Mammary microvascular endothelial cell (primary cell): ENCODE measurements at places on chromosomes 7 and 10. TPM values are rescaled to one million over a fixed set of nuclear protein-coding genes. Genes with fewer than 3 reads are reported as not detected.

The NEUROG3 gene
- not detected in 2 replicates for total RNA-seq

The MALRD1 gene
- total RNA-seq: not detected in 2 replicates

The RBM48 gene
- total RNA-seq: 6.5 and 6.8 TPM in 2 replicates

The TFR2 gene
- under 0.01 and 0.44 TPM in 2 replicates for total RNA-seq

The ASB15 gene
- total RNA-seq: not detected in 2 replicates

The MEOX2 gene
- 28.0 and 34.8 TPM in 2 replicates for total RNA-seq

The MKLN1 gene
- 12.6 and 15.7 TPM in 2 replicates for total RNA-seq

The HERC4 gene
- total RNA-seq: 28.6 and 34.1 TPM in 2 replicates

The ELFN1 gene
- 0.84 and 1.1 TPM in 2 replicates for total RNA-seq

The ELOVL3 gene
- not detected in 2 replicates for total RNA-seq

The GLI3 gene
- total RNA-seq: 2.7 and 3.8 TPM in 2 replicates

The SPDYE5 gene
- total RNA-seq: not detected in 2 replicates

The EGR2 gene
- total RNA-seq: not detected in 2 replicates

The AQP1 gene
- 1.4 and 4.9 TPM in 2 replicates for total RNA-seq

The DIP2C gene
- total RNA-seq: 4.9 and 6.2 TPM in 2 replicates

The ANKRD7 gene
- total RNA-seq: 0.49 TPM in 1 of 2 replicates, not detected in the other

The MRPS16 gene
- 58.8 and 64.5 TPM in 2 replicates for total RNA-seq

The GPR85 gene
- total RNA-seq: 0.30 and 1.1 TPM in 2 replicates

The ADRA2A gene
- under 0.01 TPM in 1 of 2 replicates, not detected in the other for total RNA-seq
